ENCODE measurements at places on chromosomes 16 and 17.

GRCh38 chr17:13031718-13032350 is 14.0 kb upstream of the ELAC2 start:
- DNase-seq: no peak

- no peak for DNase-seq
Observed at GRCh38 chr17:67716405-67716798, 1.3 kb upstream of the NOL11 start.

DNA sequence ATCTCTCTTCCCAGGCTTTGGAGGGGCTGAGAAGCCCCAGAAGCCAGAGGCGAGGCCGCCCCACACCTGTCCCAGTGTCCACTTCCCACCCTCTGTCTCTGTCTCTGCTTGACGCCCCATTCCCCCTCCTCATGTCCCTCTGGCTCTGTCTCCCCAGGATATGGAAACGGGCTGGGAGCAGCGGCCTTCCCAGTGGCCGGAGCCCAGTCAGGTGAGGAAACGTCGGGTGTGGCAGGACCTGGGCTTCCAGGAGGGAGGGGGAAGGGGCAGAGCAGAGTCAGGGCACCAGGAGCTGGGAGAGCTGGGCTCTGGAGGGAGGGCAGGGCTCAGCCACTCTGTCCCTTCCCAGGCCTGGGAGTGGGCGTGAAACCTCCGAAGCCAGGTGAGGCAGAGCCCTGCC is 10.6 kb upstream of the PKMYT1 start:
- no peak for DNase-seq

DNA sequence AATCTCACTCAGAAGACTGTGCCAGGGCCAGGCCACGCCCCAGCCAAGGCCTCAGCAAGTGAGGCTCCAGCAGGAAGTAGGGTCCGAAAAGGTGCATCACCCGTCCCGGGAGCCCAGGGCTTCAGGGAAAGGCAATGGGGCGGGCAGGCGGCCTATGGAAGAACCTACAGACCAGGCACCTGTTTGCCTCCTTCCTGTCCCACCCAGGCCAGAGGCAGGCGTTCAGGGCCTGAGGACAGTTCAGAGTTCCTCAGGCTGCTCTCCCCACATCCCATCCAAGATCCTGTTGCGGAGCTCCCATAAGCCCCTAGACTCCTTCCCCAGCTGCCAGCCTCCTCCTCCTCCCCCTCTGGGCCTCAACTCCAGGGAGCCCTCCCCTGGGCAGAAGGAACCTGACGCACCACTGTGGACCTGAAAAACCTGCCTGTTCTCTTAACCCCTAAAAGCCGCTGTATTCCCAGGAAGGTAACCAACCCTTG is 2.3 kb downstream of the CLUH start:
- no peak for DNase-seq

GRCh38 chr17:60665602-60666001 is 12.0 kb upstream of the BCAS3 start:
- no peak for DNase-seq

- no peak for DNase-seq
Observed at GRCh38 chr17:27384726-27385125, 71.5 kb upstream of the KSR1 start.

DNA sequence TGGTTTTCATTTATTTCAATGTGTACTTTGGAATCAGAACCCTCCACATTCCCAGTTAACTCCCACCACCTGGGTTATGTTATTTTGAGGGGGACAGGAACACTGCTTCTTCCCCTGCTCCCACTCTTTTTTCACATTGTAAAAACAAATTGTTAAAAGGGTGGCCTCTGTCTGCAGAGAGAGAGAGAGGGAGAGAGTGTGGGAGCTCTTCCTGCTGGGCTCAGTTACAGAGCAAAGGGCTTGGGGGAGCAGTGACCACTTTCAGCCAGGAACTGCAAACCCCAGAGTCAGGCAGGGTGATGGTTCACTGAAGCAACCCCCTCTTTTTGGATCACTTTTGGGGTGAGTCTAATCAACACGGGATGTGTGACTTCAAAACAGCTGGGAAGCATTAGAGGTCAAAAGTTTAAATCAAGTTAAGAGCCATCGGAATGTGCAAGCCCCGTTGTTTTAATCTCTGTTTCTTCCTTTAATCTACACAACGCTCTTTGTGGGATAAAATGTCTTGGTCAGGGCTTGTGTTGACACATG is 577.0 kb upstream of the CDH11 start:
- DNase-seq: peak; percentile 61

DNA sequence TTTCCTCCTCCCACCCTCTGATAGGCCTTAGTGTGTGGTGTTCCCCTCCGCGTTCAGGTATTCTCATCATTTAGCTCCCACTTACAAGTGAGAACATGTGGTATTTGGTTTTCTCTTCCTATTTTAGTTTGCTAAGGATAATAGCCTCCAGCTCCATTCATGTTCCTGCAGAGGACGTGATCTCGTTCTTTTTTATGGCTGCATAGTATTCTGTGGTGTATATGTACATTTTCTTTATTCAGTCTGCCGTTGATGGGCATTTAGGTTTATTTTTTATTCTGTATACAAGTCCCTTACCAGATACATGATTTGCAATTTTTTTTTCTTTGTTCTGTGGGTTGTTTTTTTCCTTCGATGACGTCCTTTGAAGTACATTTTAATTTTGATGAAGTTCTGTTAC is 18.8 kb upstream of the CDK5R1 start:
- no peak for DNase-seq

DNA sequence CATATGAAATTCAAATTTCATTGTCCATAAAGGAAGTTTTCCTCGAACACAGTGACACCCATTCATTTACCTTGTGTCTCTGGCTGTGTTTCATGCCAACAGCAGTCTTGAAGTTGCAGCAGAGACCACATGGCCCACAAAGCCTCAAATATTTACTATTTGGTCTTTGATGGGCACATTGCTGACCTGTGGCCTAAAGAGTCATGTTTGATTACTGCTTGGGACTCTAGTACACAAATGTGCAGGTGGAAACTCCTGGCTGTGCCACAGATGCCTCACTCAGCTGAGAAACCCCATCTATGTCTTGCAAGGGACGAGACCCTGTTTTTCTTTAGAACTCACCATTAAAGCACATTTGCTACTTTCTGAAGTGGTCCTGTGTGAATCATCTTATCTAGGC is 76.7 kb downstream of the SLC6A2 start:
- DNase-seq: no peak

- peak; percentile 65 for DNase-seq
Observed at GRCh38 chr17:42678951-42679491, 2.2 kb upstream of the PLEKHH3 start.

DNA sequence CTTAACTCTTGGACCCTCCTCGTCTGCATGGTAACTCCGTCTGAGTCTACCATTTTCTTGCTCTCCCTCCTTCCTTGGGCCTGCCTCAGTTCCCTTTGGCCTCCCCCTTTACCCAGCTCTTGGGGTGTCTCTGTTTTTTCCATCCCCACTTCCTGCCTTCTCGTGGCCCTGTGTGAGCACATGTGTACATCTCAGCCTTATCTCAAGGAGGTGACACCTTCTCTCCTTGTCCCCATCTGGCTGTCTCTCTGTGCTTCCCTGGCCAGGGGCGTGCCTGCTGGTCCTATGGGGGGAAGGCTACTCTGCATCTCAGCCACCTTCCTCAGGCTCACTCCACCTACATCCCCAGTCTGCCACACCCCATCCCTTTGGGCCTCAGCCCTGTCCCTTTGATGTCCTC is 6.6 kb downstream of the CTF1 start:
- DNase-seq: no peak

- DNase-seq: peak; percentile 50
Observed at GRCh38 chr17:38352245-38353085, 821 bp downstream of the SOCS7 start.

DNA sequence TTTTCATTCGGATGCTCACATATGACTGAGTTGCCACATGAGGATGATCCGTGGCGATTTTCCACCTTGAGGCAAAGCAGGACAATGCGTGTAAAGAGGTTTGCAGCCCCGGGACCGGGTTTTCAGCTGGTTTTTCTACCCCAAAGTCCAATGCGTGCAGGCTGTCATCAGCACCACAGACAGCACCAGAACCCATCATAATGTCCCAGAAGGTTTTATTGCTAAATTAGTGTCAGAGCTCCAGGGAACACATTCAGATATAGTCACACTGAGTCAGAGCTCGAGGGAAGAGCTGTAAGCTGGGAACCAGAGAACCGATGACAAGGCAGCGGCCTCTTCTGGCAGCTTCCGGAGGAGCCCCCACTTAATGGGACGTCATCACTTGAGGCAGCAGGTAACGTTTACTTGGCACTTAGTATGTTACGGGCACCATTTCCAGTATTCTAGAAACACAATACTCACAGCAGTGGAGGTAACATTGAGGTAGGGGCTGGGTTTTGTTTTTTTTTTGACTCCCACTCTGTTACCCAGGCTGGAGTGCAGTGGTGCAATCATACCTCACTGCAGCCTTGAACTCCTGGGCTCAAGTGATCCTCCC is 8.9 kb upstream of the NAGPA start:
- no peak for DNase-seq

GRCh38 chr16:14098081-14098480 is 27.0 kb downstream of the MRTFB start:
- DNase-seq: no peak

DNA sequence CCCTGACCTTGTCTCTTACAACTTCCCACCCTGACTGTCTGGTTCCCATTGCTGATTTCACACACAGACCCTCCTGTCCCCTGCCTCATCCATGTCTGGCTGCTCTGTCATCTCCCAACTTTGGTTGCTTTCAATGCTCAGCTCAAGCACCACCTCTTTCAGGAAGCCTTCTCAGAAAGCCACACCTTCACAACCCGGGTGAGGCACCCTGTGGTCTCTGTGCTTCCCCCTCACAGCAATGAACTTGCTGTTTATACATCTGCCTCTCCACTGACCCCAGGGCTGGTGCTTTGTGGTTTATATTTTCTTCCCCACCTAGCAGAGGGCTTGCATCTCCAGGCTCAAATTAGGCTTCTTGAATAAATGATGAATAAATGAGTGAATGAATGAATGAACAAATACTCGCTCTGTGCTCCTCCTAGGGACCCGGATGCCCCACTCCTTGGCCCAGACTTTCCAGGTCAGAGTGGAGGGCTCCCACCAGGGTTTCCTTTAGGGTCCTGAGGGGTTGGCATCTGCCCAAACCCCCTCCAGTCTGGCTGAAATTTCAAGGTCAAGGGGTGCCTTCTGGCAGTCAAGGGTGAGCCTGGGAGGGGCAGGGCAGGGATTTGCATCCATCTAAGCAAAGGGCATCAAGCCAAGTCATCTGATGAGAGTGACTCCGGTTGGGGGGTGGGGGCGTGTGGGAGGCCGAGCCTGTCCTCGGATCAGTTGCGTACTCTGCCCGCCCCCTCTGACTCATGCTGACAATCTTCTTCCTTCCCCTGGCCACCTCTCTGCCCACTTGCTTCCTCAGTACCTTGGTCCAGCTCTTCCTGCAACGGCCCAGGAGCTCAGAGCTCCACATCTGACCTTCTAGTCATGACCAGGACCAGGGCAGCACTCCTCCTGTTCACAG is at the start of gene ITGAX:
Gene ITGAX, plus strand, starts transcription at position 783 of the 898 bp plus-strand sequence. Its CDS starts 79 bp downstream, at position 862.
- DNase-seq: no peak

DNA sequence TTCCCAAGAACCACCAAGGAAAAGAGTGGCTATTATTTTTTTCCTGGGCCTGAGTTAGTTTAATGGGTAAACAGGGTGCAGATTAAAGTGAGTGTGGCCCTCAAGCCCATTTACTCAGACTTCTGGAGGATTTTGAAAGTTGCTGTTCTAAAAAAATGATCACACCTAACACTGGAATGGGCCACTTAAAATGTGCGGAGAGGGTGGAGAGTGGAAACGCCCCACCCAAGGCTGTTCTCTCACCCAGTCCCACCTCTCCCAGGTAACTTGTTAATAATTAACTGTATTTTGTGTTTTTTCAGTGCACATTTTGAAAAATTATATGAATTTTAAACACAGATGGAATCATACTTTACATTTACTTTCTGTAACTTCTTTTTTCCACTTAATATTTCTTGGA is 5.4 kb downstream of the HIRIP3 start:
- no peak for DNase-seq

GRCh38 chr16:26175944-26176343 is 484.2 kb downstream of the HS3ST4 start:
- DNase-seq: no peak

- DNase-seq: no peak
Observed at GRCh38 chr16:19701091-19701490, 16.9 kb downstream of the KNOP1 start.

Data from right hindlimb (tissue), 1 donor.